Fibroblast of the conjunctiva (primary cell): ENCODE measurements at places on chromosomes 13 and 19.

DNA sequence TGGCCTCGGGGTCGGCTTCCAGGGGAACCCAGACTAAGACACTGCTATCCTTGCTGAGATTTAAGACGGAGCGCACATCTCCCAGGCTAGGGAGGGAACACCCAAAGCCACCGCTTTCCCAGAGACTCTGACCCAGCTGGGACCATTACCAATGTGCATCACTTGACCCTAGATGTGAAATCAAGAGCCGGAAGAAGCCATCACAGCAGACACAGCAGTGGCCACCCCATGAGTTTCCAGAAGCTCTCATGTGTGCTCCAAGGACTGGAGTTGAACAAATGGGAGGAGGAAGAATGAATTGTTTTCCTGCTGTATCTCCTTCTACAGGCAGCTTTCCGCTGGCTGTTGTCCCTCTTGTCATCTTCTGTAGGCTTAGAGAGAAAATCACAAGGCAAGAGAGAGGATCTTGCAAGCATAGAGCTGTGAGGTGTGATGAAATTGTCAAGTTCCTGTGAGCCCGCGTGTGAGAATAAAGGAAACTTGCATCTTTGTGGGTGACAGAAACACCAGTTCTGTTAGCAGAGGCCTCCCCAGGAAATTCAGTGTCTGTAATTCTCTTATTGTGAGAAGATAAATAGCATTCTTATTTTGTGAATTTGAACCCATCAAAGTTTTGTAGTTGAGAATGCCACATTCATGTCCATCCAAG, 711.8 kb downstream of the UQCRFS1 start:
- no peak for DNase-seq

DNA sequence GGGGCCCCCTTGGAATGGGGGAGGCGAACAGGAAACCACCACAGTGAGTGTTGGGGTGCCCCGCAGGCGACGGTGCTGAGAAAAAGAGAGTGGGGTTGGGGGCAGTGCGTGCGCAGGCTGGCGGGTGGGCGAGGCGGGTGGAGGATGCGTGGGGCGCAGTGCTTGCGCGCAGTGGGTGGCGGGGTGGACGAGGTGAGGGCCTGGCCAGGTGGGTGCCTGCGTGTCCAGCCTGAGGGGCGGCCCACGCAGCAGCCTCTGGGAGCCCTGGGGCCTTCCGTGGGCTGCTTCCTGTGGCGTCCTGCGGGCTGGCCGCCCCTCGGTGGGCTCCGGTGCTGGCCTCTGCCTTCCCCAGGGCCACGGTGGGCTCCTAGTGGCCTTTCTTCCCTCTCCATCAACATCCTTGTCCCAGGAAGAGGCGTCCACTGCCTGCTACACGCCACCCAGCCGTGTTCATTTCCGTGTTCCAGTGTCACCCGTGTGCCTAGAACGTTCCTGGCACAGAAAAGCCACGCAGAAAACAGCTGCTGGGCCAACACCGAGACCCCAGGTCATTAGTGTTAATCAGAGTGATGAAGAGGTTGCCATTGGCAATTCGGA, 7.1 kb downstream of the ATP11A start:
- DNase-seq: no peak

- peak; percentile 27 for DNase-seq
Measured at GRCh38 chr19:50556282-50557008, 11.8 kb downstream of the LRRC4B start.

GRCh38 chr19:6343462-6343861, 10.1 kb upstream of the ACER1 start:
- DNase-seq: no peak

- no peak for DNase-seq
Measured at GRCh38 chr19:12965017-12965811, 4.2 kb upstream of the DAND5 start.

DNA sequence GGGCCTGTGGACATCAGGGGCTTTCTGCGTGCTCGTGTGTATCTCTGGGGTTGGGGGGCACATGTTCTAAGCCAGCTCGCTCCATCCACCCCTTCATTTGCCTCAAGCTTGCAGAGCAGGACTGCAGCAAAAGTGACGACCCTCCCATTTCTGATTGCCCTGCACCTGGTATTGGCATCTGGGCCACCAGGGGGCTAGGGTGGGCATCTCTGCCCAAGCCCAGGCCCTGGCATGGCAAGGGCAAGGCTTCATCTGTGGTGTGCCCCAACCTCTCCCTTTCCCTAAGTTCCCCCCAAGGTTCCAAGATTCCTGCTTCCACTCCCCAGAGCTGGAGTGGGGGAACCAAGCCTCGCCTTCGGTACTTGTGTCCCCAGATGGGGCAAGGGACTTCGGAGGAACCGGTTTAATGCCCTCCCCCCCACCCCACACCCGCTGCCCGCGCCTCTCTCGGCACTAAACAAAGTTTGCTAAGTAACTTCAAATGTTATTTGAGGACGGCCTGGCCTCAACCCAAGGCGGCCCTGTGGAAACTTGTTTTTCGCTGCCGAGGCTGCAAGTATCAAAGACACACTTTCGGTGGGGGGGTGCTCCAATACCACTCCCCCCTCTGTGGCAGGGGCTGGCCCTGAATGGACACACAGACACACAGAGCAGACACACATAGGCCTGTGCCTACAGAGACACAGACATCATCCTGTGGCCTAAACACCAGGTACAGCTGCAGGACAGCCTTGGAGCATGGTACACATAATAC, 12.2 kb downstream of the NFIX start:
- peak; percentile 33 for DNase-seq

DNA sequence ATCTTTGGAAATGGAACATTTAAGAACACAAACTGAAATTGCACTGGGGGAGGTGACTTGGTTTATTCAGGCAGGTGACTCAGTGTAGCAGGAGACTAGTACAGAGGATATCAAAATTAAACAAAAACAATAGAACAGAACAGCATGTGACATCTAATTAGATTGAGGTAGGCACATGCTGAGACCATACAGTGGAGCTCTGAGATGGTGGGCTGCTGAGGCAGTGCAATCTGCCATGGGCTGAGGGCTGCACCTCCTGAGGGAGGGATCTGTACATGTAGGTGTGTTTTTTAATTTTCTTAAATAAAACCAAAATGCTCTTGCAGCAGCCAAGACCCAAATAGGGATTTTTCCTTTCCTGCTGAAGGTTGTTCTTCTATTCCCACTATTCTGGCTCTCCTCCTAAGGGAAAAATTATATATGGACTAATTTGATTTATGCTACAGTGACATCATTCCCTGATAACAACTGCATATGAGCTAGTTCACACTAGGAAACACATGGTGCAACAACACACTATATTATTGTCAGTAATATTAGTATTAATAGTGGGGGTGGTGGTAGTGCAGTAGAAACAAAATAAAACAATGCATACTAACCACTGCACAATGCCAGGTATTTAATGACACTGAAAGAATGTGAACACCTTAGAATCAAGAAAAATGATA, 48.0 kb downstream of the LNX2 start:
- no peak for DNase-seq

GRCh38 chr13:99792079-99792921, 179.3 kb downstream of the ZIC5 start:
- DNase-seq: no peak

DNA sequence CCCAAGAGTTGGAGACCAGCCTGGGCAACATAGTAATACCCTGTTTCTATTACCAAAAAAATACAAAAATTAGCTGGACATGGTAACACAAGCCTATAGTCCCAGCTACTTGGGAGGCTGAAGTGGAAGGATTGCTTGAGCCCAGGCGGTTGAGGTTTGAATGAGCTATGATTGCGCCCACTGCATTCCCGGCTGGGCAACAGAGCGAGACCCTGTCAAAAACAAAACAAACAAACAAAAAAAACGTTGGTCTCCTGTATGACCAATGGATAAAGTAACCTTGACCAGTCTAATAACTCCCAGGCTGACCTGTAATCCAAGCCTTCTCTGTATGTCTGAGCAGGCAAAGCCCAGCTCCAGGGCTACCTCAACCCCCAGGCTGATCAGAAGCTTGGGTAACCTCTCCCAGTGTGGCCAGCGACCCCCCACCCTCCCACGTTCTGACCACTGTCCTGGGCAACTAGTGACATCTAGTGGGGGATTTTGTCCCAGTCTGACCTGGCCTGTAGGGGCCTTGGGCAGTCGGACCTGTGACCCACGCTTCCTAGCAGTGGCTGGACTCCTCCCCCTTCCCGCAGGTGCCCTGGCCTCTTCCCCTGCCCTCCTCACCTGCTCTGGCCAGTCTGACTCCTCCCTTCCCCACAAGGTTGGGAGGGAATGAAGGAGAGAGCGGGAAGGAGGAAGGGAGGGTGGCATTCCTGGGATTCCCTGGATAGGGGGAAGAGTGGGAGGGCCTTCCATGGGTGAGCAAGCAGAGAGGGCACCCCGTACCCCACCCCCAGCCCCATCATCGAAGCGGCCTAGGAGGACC, 1.0 kb upstream of the BCAM start:
- DNase-seq: no peak

DNA sequence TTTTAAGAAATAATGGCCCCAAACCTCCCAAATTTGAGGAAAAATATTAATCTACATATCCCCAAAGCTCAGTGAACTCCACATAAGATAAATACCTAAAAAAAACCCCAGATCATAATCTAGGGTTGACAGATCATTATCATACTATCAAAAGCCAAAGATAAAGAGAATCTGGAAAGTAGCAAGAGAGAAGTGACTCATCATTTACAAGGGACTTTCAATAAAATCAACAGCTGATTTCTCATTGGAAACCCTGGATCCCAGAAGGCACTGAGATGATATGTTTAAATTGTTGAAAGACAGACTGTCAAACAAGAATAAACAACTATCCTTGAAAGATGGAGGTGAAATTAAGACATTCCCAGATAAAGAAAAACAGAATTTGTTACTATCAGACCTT, 199.3 kb downstream of the KCNRG start:
- DNase-seq: no peak

GRCh38 chr13:98222816-98223215, 45.7 kb upstream of the RNF113B start:
- no peak for DNase-seq

GRCh38 chr13:35600137-35600536, 123.6 kb upstream of the MAB21L1 start:
- DNase-seq: no peak
